Nucleus accumbens (tissue), 56 donors: ENCODE measurements at places on chromosomes 5 and 9.
A peak's percentile ranks its signal among the peaks of the same experiment; 100 is the strongest.

DNA sequence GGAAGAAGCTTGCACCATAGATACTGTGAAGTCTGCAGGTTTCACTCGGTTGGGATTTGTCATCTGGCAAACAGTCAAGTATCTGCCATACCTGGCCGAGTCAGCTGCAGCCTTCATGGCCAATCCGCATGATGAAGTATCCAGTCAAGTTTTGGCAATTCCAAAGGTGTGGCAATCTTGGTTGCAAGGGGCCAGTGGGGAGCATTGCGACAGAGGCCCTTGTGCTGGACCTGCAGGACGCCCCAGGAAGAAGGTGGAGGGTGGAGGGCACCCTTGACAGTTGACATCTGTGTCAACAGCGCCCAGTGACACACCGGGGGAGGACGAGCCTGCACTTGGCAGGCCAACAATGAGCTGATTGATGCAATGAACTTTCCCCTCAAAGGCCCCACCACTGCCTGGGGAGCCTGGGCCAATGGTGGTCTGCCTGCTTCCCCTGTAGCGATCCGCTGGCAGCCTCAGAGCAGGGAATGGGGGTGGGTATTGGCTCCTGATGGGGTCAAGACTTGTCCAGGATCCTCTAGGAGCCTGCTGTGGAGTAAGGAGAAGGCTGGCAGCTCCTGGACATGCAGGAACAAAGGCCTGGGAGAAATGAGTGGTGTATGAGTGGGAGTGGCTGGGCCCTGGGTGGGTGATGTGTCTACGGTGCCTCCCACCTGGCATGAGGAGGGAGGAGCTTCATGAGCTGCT lies 122.8 kb upstream of the PITX1 start:
- no peak for DNase-seq

- DNase-seq, result peak; percentile 67
These were observed 213.3 kb downstream of the SEMA6A start for GRCh38 chr5:116361171-116361967.

DNA sequence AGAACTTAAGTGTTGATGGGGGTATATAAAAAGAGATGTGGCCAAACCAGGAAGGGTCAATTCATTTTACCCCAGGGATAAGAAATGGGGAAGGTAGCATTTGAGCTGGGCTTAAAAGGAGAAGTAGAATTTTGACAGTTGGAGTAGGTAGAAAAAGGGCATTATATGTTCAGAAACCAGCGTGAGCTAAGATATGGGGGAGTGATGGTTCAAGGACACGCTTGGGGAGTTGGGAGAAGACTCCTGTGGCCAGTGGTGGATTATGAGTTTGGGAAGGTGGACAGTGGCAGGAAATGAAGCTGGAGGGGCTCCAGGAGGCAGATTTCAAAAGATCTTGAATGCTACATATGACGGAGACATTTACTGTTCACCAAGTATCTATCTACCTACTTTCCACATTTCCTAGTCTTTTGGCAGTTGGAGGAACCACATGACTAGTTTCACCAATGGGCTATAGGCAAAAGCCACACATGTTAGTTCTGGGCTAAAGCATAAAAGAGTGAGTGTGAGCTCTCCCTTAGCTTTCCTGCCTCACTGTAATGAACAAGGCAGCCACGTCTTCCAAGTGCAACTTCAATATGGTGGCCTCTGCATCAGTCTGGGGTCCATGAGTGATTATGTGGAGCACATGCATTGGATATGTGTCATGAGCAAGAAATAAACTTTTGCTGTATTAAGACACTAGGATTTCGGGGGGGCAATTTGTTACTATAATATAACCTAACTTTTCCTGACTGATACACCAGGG lies 15.7 kb upstream of the GSN start:
- DNase-seq, result no peak

GRCh38 chr5:167861928-167862426 lies 429.5 kb upstream of the WWC1 start:
- no peak for DNase-seq

DNA sequence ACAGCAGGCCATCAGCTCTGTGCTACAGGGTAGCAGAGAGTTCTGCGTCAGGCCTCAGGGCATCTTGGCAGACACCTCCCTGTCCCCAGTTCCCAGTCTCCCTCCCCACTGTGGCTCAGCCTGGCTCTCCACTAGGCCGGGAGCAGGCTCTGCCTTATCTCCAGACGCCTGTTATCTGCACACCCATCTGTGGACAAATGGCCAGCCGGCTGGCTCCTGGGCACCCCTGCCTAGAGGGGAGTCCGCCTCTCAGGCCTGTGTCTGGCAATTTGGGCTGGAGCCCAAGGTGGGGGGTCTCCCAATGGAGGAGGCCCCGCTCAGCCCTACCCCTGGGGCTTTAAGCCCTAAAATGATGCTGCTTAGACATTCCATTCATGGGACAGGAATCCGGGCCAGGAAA lies 39.2 kb upstream of the HAND1 start:
- no peak for DNase-seq

DNA sequence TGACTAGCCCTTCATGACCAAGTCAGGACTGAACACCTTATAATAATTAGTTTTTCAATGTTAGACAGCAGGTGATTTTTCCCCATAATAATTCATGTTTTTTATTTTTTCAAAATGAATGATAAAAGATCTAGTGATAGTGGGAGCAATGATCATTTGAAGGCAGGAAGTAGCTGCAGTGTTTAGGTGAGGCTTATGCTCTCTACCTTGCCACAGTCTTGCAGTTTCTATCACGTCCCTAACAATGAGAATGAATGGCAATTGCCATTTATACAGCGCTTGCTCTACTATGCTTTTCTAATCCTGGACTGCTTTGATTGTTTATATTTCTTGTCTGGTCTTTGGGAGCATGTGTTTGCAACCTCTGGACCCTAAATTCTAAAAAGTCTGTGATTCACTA lies 367.8 kb upstream of the RIOK2 start:
- DNase-seq, result no peak

DNA sequence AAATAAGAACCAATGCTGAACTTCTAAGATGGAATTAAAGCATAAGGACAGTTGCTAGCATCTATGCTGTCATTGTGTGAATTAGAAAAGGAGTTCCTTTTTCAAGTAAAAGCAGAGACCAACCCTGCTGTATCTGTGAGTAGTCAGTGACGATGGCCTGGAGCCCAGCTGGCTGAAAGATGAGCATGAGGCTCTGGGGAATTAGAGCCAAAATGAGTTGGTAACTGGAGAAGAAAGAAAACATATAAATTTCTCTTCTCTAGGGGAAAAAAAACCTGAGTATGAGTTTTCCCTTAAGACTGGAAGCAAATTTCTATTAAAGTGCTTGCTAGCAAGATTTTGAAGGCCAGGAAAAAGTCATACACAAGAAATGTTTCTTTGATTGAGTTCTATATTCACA lies 1.6 kb upstream of the SPZ1 start:
- DNase-seq, result no peak

- DNase-seq, result no peak
These were observed 8.6 kb downstream of the ANKRD33B start for GRCh38 chr5:10572451-10572850.

DNA sequence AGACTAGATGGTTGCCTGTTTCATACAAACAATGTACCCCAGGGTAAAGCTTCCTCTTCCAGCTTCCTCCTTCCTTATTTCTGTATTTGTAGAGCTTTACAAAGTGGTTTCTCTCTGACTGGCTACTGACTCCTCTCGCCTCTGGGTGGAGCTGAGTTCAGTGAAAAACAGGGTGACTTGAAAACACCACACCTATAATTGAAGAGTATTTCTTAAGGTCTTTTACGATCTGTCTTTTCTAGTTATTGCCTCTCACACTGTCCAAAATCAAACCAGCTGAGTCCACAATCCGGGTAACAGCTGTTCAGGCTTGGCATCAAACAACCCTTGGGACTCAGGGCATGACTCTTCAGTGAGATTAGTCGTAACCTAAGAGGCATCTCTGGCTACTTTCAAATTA lies 200.4 kb downstream of the ARRDC3 start:
- DNase-seq, result no peak

DNA sequence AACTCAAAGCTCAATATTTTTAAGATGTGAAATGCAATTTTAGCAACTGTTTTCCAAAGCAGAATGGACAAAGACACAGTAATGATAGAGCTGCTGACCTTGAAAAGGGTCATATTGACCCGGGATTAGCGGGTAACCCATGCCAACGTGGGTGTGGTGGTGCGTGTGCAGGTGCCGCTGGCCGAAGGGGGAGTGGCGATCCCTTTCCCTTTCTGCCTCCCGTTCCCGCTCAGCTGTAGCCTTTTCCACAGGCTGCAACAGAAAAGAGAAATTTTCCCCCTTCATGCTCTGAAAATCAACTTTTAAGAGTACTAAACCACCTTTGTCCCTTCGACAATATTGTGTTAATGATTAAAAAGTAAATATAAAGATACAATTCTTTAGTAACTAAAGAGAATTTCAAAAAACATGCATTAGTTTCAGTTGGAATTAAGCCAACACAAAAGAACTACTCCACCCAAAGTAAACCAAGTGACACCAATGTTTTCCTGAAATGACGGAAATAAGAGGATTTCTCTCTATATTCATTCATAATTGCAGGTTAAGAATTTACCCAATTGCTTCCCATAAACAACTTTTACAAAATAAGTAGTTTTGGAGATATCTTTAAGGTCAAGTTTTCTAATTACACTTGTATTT lies 105.2 kb downstream of the ZNF608 start:
- DNase-seq, result no peak

GRCh38 chr5:164481270-164481669 lies 975.9 kb downstream of the MAT2B start:
- no peak for DNase-seq

- DNase-seq, result no peak
These were observed 39.6 kb downstream of the RXRA start for GRCh38 chr9:134365791-134366222.

DNA sequence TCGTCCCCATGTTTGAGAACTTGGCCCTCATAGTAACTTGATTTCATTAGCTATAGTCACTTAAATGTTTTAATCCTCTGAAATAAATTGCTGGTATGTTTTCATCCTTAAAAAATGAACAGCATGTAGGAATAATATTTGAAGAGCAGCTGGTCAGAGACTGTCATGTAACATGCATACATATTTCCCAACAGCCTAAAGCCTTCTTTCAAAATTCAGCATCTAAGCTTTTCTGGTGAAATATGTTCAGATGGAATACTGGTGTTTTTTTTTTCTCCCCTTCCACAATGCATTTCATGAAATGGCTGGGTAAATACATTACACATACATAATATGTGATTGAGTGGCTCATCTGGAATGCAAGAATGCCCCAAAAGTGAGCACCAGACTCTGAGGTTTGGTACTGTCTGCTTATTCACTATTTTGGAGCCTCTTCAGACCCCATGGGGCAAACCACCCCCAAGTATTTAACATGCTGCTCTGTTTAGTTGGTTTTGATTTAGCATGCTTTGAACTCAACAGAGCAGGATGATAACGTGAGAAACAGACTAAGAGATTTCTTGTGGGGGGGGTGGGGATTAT lies 94.0 kb downstream of the SMARCA2 start:
- DNase-seq, result no peak
